Stimulated activated naive CD8-positive, alpha-beta T cell treated with anti-CD3 and anti-CD28 coated beads, Interleukin-15, Interleukin-2, amounts not matched to agents 100 U/mL and 50 U/mL, for 24 hours (primary cell): ENCODE measurements at places on chromosomes 2 and 18.

DNA sequence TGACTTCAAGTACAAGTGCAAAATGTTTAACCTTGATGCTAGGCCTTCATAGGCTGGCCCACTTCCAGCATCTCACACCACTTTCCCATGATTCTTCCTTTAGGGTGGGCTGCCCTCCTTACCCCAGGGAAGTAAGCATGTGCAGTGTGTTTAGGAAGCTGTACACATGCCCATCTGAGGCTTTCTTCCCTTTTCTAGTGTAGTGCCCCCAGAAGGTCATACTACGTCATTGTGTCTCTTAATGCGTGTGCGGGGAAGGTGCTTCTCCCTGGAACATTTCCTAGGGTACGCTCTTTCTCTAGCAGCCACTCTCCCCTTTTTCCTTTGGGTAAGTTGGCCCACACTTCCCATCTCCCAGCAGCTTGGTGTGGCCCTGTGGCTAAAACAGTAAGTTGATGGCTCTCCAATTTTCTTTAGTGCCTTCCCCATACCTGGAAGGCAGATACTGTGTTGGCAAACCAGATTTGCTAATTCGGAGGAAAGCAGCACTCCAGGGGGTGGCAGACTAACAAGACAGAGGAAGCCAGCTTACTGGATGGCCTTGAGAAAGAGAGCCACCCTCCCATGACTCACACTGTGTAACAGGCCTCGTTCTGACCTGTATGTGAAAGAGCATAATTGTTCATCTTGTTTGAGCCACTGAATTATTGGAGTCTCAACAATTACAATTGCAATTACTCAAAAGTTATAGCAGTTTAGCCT is 1.1 kb upstream of the SULT6B1 start:
- DNase-seq: no peak

- no peak for DNase-seq
Measured at GRCh38 chr2:201758873-201759272, 21.9 kb downstream of the ALS2 start.

GRCh38 chr2:150122871-150123613 is 364.4 kb downstream of the RND3 start:
- no peak for DNase-seq

DNA sequence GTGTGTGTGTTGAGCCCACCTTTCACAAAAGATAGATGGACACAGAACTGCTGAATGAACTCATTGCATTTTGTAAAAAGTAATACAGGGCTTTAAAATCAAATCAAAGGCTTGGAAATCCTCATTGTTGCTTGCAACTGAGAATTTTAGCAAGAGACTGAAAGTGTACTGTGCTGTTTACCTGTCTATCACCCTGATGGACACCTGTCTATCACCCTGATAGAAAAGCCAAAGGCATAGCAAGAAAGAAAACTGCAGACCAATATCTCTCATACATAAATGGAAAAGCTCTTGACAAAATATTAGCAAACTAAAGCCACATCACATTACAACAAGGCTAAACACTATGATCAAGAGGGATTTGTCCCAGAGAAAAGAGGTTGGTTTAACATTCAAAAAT is 107.5 kb upstream of the TMEM18 start:
- no peak for DNase-seq
